ENCODE measurements at places on chromosomes 3 and 15.

GRCh38 chr3:9744162-9744561 is 5.6 kb upstream of the OGG1 start:
- DNase-seq: no peak

DNA sequence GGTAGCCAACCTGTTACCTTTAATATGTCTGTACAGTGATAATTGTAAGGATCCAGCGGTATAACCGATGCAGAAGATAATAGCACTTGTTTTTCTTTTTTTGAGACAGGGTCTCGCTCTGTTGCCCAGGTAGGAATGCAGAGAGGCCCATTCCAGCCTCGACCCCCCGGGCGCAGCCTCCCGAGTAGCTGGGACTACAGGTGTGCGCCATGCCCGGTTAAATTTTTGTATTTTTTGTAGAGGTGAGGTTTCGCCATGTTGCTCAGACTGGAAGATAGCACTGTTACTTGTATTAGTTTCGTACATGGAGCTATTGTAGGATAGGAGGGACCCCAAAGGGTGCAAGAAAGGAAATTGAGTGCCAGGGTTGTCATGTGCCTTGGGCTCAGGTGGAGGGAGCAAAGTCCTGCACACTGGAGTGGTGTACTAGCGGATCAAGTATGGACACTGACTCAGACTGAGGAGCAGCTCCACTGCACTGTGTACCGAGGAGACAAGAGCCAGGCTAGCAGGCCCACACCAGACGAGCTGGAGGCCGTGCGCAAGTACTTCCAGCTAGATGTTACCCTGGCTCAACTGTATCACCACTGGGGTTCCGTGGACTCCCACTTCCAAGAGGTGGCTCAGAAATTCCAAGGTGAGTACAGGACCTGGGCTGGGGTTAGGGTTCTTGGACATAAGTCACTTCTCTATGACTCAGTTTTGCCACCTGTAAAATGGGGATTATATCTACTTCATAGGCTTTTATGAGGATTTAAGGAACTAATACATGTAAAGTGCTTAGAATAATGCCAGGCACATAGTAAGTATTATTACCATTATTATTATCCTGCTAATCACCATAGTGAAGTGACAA is 1.0 kb downstream of the OGG1 start:
- DNase-seq: no peak

DNA sequence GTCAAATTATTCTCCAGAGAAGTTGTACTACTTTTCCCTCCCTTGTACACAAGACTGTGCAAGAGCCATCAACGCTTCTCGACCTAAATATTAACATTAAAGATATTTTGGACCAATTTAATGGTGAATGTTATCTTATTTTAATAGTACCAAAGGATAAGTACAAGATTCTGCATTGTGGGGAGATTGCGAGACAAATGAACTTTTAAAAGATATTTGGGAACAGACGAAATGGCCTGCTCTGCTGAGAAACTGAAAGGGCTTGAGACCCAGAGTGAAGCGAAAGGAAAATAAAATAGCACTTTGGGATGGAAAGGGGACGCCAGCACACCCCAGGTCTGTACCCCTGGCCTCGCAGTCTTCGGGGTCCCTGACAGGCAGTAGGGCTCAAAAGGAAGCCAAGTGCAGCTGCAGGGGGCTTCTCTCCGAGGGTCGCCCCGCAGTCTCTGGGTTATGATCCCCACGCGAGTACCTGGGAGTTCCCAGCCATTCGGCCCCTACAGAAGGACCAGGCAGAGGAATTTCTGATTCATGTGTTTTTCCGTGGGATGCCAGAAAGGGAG is 97.6 kb upstream of the VGLL3 start:
- no peak for DNase-seq

- DNase-seq: no peak
Observed at GRCh38 chr3:35921718-35922117, 282.4 kb downstream of the ARPP21 start.

DNA sequence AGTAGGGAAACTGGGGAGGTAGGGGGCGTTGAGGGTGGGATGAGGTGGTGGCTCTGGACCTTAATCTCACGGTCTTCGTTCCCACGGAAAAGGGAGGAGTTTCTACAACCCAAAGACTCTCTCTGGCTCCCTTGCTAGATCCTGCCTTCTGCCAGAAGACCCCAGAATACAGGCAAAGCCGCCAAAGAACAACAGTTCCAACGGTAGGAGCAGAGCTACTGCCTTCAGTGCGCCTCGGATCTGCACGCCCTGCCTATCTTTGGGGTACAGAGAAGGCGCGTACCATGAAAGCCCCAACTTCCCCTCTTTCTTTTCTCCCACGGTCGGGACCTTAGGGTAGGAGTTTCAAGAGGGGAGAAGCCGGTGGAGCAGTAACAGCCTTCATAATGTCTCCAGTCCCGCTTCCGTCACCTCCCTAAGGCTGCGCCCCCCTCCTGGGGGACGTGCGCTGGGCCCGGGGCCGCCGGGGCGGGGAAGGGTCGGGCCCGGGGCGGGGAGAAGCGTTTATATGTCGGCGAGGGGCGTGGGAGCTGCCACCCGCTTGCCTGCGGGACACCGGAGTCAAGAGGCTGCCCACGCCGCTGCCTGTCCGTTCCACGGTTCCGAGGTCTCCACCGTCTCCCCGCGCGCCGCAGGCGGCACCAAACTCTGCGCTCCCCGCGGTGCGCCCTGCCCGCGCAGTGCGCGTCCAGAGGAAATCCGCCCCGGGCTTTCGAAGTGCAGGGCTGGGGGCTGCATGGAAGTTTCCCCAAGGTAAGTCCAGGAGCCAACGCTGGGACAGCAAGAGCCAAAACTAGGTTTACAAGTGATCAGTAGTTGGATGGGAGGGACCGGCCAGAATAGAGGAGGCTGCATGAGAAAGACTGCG is at the start of gene COL6A6:
TSS of gene COL6A6 (plus strand) at position 533 of the 868 bp plus-strand sequence. CDS start 43,188 bp downstream, outside the sequence.
- no peak for DNase-seq

- DNase-seq: no peak
Observed at GRCh38 chr3:81463781-81464180, 297.7 kb downstream of the GBE1 start.

GRCh38 chr3:140628606-140629005 is 49.3 kb upstream of the TRIM42 start:
- DNase-seq: no peak

DNA sequence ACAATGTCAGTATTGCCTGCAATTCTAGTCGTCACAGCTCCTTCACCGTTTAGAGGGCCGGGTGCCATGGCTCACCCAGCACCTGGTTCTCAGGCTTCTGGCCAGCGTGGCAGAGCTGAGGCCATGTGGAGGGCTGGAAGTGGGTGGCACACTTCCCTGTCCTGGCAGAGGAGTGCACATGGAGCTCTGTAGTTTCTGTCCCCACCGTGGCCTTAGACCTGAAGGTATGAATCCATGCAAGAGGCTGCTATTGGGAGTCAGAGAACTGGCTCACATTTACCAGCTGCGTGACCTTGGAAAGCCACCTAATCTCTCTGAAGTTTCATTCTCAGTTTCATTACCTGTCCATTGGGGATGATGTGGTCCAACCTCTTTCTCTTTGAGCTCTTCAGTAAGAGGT is 22.2 kb downstream of the EPHB1 start:
- DNase-seq: no peak

GRCh38 chr15:28080386-28080785 is 18.7 kb downstream of the OCA2 start:
- no peak for DNase-seq

DNA sequence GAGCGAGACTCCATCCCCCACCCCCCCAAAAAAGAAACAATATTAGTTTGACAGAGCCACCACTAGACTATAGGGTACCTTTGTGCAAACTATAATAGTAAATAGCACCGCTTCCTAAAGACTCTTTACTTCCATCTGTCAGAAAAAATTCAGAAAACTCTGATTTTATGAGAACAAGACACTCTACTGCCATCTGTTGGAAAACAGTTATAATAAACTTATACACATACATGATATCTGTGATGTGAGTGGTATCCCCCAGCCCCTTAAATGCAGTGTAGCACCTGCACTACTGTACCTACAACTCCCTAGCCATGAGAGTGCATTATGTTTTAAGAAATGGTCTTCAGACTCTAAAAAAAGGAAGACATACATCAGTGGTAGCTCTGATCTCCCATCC is 47.1 kb upstream of the CTDSPL start:
- no peak for DNase-seq

DNA sequence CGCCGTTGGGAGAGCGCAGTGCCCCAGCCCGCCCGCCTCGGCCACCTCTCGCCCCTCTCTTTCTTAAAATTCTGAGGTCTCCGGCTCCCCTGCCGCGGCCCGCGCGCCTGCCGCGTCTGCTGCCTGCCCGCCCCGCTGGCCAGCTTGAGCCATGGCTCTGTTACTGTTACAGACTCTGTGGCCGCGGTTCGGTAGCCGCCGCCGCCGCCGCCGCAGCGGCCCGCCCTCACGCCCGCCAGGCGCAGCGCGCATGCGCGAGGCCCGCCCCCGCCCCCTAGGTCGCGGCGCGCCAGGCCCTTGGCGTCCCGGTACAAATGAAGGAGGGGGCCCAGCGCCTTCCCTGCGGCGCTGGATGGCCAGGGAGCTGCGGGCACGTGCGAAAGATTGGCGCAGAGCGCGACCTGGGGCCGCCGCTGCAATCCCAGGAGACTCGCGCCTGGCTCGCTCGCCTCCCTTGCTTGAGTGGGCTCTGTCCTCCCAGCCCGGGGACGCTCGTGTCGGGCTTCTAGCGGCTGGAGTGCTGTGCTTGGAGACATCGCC is at the start of gene ONECUT1:
TSS of gene ONECUT1 (minus strand) at position 168 of the 540 bp plus-strand sequence. CDS start 452 bp downstream, outside the sequence.
- DNase-seq: peak; percentile 25

- DNase-seq: no peak
Observed at GRCh38 chr3:54949491-54950044, 21.7 kb upstream of the LRTM1 start.

DNA sequence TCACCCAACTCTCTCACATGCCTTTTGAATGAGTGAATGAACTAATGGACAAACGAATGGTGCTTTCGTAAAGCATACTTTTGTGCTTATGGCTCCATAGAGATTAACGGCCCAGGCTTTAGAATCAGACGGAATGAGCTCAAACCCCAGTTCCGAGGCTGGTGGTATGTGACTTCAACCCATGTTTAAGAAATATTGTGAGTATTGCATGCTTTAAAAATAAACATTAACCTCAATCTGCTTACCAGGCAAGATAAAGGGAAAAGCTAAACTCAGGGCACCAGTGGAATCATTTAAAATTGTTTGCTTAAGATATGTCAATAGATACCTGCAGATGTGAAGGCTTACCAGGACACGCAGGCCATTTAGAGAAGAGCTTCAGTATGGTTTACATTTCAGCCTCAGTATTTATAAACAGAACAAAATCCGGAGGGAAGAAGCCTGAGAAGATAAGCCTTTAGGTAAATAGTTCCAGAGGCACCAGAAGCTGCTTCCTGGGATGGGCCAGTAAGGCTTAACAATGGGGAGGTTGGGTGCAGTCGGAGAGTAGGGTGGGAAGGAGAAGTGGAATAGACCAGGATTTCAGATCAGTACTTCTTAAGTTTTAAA is 186.4 kb downstream of the ADAMTS9 start:
- DNase-seq: no peak

GRCh38 chr3:14457999-14458398 is 55.6 kb downstream of the SLC6A6 start:
- DNase-seq: no peak

DNA sequence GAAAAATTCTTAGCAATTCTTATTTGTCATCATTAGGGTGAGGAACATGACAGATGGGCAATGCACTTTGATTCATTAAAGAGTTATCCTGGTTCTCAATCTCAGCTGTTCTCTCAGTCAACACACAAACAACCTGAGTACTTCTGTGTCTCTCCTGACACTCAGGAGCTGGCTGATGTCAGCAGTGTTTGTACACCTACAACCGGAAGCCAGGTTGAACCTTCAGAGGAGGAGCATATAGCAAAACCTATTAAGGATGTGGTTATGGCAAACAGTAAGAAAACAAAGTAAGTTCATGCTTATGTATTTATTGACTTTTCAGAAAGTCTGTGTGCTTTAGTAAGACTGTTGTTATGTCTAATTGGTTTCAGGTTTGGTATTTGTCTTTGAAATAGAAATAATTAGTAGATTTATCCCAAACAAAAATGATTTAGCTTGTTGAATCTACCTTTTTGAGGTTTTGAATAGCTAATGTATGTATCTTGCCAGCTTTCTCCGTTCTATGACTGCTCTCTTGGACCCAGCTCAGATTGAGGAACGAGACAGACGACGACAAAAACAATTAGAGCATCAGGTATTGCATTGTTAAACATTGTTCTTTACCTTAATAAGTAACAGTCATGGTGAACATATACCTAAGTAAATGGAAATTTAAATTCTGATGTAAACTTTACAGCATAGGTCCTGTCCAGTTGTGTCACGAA is 36.6 kb downstream of the CCDC66 start:
- no peak for DNase-seq

- no peak for DNase-seq
Observed at GRCh38 chr15:40452296-40453090, 11.7 kb downstream of the BAHD1 start.

DNA sequence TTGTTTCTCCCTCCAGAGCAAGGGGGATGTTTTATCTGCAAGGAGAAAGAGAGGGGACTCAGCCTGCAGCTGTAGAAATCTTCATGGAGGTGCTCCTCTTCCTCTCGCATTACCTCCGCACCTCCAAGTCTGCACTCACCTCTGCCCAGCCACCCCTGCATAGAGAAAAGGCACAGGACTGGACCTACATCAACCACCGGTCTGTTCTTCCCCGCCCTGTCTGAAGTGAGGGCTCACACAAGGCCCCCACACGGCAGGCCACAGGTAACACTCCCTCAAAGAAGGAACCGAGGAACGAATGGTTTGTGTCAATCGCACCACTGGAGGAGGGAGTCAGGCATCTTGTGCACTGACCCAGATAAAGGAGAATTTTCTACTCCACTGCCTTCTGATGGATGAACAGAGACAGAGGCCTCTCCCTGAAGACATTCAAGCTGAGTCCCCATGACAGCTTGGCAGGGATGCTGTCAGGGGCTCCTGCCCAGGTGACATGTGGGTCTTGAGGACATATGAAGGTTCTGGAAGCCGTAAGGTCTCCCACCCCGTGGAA is 260.3 kb downstream of the XXYLT1 start:
- no peak for DNase-seq

DNA sequence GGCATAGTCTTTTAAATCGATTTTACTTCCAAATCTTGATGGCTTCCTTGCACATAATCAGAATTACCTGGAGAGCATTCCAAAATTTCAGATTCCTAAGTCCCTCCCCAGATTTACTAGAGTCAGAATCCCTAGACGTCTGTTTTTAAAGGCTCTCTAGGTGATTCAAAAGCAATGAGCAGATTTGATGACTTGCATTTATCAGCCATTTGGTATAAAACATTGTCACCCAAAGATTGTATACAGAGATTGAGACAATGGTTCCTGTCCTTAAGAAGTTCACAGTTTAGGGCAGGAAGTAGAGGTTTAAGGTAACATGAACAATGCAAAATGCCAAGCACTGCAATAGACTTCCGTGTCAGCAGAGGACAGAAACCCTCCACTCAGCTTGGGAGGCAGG is 2.6 kb upstream of the PYGO1 start:
- DNase-seq: no peak

- no peak for DNase-seq
Observed at GRCh38 chr3:180320631-180321030, 281.3 kb upstream of the TTC14 start.

All from activated naive CD4-positive, alpha-beta T cell (primary cell).